H1 (cell line): ENCODE measurements at places on chromosomes 11 and 22. TPM values are rescaled to one million over a fixed set of nuclear protein-coding genes. Genes with fewer than 3 reads are reported as not detected.

DNA sequence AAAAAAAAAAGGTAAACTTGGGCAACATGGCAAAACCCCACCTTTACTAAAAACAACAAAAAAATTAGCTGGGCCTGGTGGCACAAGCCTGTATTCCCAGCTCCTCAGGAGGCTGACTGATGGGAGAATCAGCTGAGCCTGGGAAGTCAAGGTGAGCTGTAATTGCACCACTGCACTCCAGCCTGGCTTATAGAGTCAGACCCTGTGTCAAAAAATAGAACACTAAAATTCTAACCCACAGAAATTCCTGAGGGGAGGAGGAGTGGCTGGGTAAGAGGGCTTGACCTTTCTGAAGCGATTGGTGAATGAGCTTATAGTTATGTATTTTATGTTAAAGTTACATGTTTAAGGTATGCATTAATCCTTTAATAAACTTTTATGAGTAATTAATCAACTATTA lies 53.3 kb downstream of the FAT3 start:
- no peak overlapping the region for H3K4me3 ChIP-seq
- H3K27me3 ChIP-seq: no peaks in the 10 kb centered on the region
- no peaks in the 10 kb centered on the region for H3K36me3 ChIP-seq

DNA sequence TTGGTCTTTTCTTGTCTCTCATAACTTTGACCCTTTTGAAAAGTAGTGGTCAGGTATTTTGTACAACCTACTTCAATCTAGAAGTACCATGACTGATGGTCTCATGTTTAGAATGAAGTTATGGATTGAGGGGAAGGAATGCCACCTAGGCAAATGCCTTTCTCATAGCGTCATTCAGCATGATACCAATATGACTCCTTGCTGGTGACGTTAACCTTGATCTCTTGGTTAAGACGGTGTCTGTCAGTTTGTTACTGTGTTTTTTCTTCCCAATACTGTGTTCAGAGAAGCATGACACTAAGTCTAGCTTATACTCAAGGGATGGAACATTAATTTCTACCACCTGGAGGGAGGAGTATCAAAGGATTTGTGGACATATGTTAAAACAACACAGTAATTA lies 130.9 kb downstream of the KIF18A start:
- no peaks in the 10 kb centered on the region for H3K27me3 ChIP-seq
- H3K36me3 ChIP-seq: no peaks in the 10 kb centered on the region
- no peaks in the 10 kb centered on the region for H3K4me1 ChIP-seq
- no peak overlapping the region for H3K27ac ChIP-seq
- no peak overlapping the region for H3K4me3 ChIP-seq

The MMP13 gene
- total RNA-seq: not detected in 2 replicates

- H3K27ac ChIP-seq: no peak overlapping the region
- H3K4me1 ChIP-seq: peaks cover 2% of the 10 kb centered on the region
- H3K36me3 ChIP-seq: no peaks in the 10 kb centered on the region
These were observed 102.9 kb upstream of the FGF3 start for GRCh38 chr11:69922015-69922595.

GRCh38 chr11:43944761-43945311 lies 2.4 kb downstream of the C11orf96 start:
- no peak for DNase-seq
- H3K27me3 ChIP-seq: peaks cover 40% of the 10 kb centered on the region
- H3K36me3 ChIP-seq: no peaks in the 10 kb centered on the region
- no peak overlapping the region for H3K27ac ChIP-seq

The RHBDD3 gene
- 72.1 and 75.7 TPM in 2 replicates for total RNA-seq

- no peak overlapping the region for H3K27ac ChIP-seq
- DNase-seq: no peak
- peak overlapping the region; percentile 60 for H3K4me3 ChIP-seq
These were observed 565 bp downstream of the GAS2L1 start for GRCh38 chr22:29306835-29307595.

The RIMBP3C gene
- total RNA-seq: not detected in 2 replicates

GRCh38 chr22:19811811-19812771 lies 42.6 kb downstream of the GNB1L start:
- no peaks in the 10 kb centered on the region; the same call in 1 of the 2 replicates for H3K4me1 ChIP-seq
- DNase-seq: peak; percentile 39
- H3K4me3 ChIP-seq: no peak overlapping the region
- no peaks in the 10 kb centered on the region for H3K36me3 ChIP-seq

DNA sequence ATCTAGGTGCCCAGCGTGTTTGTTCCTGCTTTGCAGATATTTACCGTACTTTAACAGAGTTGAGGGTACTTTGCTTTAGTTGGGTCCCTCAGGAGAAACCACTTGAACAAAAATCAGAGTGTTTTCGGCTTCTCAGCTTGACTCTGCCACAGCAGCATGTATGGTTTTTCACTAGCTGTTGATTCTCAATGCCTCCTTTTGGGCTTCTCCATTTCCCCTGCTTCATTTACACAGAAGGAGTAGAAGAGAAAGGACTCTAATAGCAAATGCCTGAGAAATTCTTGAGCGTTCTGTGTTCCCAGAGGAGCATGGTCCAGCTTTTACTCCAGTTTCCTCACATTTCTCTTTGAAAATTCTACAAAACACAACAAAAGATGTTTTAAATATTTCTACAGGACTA lies 252.1 kb upstream of the CCDC179 start:
- no peak for DNase-seq
- no peaks in the 10 kb centered on the region for H3K27me3 ChIP-seq
- H3K4me3 ChIP-seq: no peak overlapping the region

The MUC2 gene
- not detected in 2 replicates for total RNA-seq

GRCh38 chr22:25393121-25393805 lies 171.2 kb upstream of the GRK3 start:
- no peaks in the 10 kb centered on the region for H3K27me3 ChIP-seq
- H3K4me3 ChIP-seq: no peak overlapping the region
- H3K27ac ChIP-seq: no peak overlapping the region
- peak; percentile 45 for DNase-seq
- peaks cover 7% of the 10 kb centered on the region for H3K4me1 ChIP-seq

DNA sequence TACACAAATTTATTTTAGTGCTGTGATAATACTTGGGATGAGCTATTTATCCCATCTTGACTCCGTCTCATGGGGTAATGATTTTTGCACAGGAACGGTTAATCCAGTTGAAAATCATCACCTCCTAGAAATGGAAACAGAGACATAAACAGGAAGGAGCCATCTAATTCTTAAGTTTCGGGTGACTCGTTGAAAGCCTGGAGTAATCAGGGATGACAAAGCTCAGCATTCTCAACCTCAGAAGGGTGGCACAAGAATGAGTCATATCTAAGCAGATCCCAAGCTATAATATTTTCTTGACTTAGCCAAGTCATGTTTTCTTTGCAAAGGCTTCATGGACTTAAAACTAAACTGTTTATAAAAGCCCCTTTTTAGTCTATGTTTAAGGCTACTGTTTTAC lies 280.8 kb upstream of the CCDC90B start:
- no peaks in the 10 kb centered on the region for H3K27me3 ChIP-seq
- no peaks in the 10 kb centered on the region for H3K4me1 ChIP-seq
- no peaks in the 10 kb centered on the region for H3K36me3 ChIP-seq
- no peak overlapping the region for H3K4me3 ChIP-seq
- no peak for DNase-seq
- H3K27ac ChIP-seq: no peak overlapping the region

GRCh38 chr11:8775734-8776133 lies 93.1 kb downstream of the RPL27A start:
- H3K27me3 ChIP-seq: no peaks in the 10 kb centered on the region
- H3K27ac ChIP-seq: no peak overlapping the region
- H3K4me1 ChIP-seq: peaks cover 5% of the 10 kb centered on the region; the same call in 1 of the 2 replicates
- H3K36me3 ChIP-seq: no peaks in the 10 kb centered on the region
- no peak for DNase-seq

- no peaks in the 10 kb centered on the region for H3K36me3 ChIP-seq
- no peaks in the 10 kb centered on the region for H3K27me3 ChIP-seq
- peaks cover 18% of the 10 kb centered on the region for H3K4me1 ChIP-seq
These were observed 18.9 kb downstream of the BCR start for GRCh38 chr22:23199159-23199558.

DNA sequence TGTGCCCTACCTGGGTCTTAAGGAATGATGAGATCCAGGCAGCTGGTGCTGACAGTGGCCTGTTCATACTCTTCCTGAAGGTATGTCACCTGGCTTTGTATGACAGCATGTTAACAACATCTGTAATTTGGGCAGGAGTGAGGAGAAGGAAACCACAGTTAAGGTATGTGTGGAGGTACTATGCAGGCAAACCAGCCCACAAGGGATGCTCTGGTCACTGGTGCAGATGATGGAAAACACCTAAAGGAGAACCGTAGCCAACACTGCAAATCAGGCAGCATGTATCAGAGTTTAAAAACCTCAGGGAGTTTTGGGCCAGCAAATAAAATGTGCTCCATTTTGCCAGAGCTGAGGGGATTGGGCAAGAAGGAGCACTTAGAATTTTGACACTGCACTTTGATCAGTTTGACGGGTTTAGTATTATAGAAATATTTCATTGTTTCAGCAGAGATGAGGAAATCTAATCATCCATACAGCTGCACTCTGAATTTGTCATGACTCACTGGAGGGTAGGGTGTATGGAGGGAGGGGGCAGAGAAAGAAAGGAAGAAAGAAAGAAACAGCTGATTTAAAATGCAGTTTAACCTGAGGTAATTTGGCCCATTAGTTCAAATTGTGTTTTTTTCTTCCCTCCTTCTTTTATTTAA lies 260.9 kb downstream of the KIRREL3 start:
- DNase-seq: no peak
- no peaks in the 10 kb centered on the region for H3K36me3 ChIP-seq
- no peaks in the 10 kb centered on the region for H3K27me3 ChIP-seq
- peaks cover 7% of the 10 kb centered on the region for H3K4me1 ChIP-seq

The PAMR1 gene
- total RNA-seq: 3.0 TPM in 2 replicates

- no peak overlapping the region for H3K4me3 ChIP-seq
- H3K4me1 ChIP-seq: no peaks in the 10 kb centered on the region
- no peaks in the 10 kb centered on the region for H3K36me3 ChIP-seq
- no peak for DNase-seq
- no peak overlapping the region for H3K27ac ChIP-seq
These were observed 304.3 kb upstream of the NCAM1 start for GRCh38 chr11:112656772-112657428.
